Dorsolateral prefrontal cortex (tissue), 122 donors: ENCODE measurements at places on chromosomes 2 and 18. TPM values are rescaled to one million over a fixed set of nuclear protein-coding genes. Genes with fewer than 3 reads are reported as not detected.
A peak's percentile ranks its signal among the peaks of the same experiment; 100 is the strongest.

Gene KLHL30
- 0.23 TPM for total RNA-seq

Gene REL
- total RNA-seq: 9.9 TPM

DNA sequence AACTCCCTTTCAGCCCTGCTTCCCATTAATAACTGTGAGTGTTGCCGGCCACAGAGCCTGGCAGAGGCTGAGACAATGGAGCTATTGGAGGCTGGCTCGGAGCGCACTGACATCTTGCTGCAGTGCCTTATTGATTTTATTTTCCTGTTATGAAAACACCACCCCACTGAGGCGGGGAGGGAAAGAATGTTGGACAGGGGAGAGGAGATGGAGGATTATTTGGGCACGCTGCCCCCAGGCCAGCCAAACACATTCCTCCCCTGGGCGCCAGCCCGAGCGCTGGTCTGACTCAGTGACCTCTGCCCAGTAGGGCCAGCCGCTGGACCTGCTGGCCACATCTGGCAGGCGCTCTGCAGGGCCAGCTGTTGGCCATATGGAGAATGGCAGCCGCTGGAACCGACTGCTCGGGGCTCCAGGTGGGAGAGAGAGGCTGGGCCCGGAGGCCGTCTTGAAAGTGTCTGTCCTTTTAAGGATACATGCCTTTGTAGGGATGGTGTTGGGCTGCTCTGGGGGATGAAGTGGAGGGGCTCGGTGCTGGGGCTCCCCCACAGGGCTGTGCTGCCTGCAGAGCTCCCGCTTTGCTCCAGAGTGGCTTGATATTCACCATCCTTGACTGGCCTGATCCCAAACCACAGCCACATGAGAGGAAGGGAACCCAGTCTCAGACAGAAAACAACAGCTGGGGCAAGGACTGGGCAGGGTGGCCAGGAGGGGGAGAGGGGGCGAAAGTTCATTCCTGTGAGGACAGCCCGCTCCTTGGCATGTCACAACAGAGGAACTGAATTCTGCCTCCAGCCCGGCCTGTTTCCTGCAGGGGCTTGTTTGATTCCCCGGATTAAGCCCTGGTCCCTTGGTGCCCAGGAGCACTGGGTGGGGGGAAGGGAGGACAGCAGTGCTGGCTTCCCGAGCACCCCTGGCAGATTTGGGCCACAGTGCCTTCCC is 179.0 kb downstream of the KLHL29 start:
- DNase-seq: peak; percentile 42

- DNase-seq: peak; percentile 67
Measured at GRCh38 chr18:58314284-58314683, 270.3 kb downstream of the NEDD4L start.

DNA sequence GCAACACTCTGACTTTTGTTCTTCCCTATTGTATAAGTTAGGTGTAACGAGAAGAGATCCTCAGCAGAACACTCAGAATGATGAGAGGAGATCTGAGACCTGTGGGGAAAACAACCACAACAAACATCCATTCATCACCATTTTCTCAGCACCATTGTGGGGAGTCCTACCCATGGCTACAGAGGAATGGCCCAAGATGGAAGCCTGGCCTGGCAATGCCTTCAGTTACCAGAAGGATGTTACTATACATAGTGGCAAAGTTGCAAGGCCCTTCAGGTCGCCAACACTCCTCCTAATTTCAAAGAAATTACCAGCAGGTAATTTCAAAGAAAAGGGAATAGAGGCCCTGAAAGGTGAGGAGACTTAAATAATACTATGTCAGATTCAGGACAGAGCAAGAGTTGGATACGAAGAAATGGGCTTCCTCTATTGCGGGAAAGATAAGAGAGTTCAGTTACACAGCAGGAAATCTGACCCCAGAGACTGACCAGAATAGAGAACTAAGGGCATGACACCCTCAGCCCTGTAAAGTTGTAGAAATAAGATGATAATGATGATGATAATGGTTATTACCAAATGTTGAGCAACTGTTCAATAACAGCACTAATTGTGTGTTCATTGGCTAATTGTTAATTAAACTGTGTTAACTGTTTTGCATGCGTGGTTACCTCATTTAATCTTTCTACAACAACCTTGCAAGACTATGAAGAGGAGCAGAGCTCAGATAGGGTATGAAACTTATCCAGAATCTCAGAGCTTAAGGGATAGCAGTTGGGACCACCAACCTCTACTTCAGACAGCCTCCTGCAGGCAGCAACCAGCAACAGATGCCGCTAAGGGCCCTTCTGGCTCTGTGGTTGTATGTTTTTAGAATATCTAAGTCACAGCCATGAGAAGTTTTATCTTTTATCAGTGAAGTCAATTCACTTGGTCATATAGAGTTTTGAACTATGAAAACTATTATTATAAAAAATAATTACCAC is 37.5 kb downstream of the DHRS9 start:
- DNase-seq: no peak

DNA sequence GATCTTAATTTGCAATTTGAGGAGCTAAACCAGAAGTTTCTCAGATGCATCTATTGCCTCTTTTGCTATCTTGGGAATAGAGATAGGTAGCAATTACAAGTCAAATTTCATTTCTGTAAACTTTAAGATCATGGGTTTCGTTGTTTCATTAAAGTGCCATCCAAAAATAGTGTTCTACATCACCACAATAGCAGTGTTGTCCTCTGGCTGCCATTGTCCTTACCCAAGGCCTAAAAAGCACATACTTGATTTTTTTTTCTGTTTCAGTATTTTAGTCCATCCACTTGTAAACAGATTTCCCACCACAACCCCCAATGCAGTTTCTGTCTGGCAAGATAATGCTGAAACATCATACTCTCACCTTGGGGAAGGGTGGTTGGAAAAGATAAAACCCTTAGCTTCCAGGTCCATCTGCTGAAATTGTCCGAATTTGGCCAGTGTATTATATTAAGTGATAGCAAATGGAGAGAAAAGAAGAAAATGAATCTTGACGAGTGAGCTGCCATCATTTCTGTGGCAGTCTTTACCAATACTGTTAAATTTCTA is 136.2 kb downstream of the LCLAT1 start:
- DNase-seq: no peak

Gene FBXO48
- 2.7 TPM for total RNA-seq

- DNase-seq: no peak
Measured at GRCh38 chr2:2782007-2782406, 450.9 kb upstream of the MYT1L start.

DNA sequence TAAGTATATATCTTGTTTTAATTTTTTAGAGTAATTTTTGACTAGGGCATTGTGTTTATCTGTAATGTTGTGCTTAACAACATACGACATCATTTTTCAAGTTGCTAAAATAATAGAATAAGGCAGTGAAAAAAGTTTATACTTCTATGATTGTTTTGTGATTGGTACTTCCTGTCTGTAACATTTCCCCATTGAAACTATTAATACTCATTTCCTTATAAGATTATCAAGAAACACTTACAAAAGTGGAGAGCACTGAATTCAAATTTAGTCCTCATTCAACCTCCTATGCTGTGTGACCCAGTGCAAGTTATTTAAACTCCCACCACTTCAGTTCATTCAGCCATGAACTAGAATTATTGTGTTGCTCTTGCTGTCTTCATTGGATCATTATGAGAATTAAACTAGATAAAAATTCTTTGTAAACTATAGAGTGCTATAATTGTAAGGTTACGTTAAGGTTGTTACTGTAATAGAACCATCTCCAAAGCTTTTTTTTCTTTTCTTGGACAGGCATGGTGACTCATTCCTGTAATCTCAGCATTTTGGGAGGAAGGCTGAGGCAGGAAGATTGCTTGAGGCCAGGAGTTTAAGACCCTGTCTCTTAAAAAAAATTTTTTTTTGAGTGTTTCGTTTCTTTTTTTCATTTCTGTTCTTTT is 2.8 kb downstream of the ETAA1 start:
- no peak for DNase-seq

- DNase-seq: no peak
Measured at GRCh38 chr2:216909541-216910210, 49.8 kb upstream of the TNP1 start.

GRCh38 chr2:99545066-99545465 is 55.2 kb upstream of the REV1 start:
- DNase-seq: no peak

DNA sequence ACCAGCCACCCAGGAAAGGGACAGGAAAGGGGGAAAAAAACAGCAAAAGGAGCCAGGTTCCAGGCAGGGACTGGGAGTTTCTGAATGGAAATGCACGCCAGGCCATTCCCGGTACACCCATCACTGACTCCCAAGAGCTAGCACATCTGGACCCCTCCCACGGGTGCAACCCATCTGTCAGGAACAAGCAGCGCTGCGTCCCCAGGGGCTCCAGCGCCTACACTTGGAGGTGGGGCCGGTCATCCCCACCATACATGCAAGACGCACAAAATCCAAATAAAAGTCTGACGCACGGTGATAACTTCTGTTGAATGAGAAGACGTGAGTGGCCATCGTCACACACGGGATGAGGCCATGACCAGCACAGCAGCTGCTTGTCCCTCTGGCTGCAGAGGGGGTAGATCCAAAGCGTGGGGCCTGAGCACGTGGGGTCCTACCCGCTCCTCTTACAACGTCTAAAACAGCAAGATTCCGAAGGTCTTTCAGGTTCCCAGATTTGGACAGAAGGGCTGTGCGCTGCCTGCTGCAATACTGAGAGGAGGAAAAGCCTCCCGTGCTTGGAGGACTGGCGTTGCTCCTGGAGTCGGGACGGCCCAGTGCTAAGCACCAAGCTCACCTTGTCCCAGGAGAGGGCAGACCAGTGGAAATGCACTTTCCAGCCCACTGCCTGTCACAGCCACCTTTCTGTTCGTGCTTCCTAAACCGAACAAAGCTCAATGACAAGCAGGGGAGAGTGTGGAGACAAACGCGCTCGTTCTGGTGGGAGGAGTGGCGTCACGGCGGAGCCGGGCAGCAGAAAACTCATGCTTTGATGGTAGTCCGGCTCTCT is 68.9 kb downstream of the NDUFA10 start:
- DNase-seq: no peak

DNA sequence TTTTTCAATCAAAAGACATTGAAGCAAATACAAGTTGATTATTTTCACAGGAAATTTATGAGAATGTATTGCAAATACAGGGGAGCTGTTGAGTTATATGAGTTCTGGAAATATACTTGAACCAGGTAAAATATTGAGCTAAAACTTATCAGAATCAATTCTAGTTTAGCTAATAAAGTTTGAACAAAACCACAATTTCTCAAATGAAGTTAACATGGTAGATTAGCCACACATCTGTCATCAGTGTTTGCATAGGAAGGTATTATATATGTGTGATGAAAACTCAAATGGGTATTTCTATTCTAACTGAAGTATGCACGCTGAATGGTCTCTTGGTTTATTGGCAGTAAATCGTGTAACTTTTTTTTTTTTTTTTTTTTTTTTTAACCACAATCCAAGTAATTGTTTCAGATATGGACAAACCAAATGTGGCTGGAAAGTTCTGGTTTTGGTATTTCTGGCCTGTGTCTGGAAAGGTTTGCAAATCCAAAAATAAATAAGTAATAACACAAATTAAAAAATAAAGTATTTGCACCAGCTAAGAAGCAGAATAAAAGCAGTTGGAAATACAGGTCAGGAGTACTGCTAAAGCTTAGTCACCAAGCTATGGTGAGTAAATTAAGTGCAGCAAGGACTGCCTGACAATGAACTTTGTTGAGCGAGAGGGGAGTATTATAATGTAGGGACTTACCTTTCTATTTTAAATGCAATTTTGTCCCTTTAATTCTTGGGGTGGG is 479.1 kb upstream of the FANCL start:
- no peak for DNase-seq

Gene AQP12B
- total RNA-seq: not detected

DNA sequence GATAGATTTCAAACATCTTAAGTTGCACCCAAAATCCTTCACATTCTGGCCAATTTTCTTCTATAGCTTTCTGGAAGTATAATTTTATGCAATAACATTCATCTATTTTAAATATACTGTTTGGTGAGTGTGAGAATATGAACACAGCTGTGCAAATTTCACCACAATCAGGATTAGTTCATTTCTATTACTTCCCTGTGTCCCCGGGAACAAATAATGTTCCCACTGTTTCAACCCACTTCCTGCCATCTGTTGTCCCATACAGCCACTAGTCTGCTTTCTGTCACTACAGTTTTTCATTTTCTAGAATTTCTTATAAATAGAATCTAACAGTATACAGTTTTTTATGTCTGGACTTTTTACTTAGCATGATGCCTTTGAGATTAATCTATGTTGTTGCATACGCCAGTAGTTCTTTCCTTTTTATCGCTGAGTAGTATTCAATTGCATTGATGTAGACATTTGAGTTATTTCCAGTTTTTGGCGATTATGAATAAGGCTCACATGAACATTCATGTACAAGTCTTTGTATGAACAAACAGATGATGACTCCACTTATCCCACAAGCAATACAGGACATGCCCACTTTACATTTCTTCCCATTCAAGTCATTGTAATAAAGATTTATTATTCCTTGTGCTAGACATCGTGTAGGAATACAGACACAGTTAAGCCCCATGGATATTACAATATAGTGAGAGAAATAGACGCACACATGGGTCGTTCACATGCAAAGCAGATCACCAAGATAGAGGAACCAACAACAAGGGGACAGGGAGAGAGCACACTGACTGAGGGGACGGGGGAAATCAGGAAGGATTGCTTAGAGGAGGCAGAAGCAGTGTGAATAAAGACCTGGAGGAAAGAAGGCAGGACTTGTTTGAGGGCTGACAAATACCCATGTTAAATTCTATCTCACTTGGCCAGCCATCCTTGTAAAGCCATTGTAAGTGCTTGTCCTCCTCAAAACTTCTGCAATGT is 72.9 kb upstream of the PAX8 start:
- no peak for DNase-seq

DNA sequence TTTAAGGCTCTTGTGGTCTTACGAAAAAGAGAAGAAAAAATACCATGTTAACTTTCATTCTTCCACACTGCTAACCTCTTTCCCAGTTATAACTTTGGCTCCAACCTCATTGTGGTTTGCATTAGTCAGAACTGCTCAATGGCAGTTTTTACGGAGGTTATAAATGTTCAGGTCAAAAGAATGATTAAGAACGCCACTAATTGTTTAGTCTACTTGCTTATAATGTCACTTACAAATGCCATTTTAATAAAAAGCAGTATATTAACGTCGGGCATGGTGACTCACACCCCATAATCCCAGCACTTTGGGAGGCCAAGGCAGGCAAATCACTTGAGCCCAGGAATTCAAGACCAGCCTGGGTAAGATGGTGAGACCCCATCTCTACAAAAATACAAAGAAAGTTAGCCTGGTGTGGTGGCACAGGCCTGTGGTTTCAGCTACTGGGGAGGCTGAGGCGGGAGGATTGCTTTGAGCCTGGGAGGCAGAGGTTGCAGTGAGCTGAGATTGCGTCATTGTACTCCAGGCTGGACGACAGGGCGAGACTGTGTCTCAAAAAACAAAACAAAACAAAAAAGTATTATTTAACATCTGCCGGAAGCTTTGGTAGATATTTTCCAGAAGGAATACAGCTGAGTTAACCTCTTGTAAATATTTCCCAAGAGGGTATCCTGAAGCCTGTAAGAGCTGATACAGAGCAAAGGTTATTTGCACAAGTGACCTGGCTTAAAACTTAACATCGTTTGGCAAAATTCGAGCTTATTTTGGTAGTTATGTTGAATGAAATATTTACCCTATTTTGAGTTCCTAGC is 5.1 kb downstream of the AGPS start:
- no peak for DNase-seq

- no peak for DNase-seq
Measured at GRCh38 chr2:171923206-171923605, 945 bp downstream of the HAT1 start.
